HFFc6 (cell line): ENCODE measurements at places on chromosomes 5 and 9.
A peak's percentile ranks its signal among the peaks of the same experiment; 100 is the strongest.

- DNase-seq, result no peak
These were observed 14.2 kb downstream of the PRRT1B start for GRCh38 chr9:131559421-131560000.

DNA sequence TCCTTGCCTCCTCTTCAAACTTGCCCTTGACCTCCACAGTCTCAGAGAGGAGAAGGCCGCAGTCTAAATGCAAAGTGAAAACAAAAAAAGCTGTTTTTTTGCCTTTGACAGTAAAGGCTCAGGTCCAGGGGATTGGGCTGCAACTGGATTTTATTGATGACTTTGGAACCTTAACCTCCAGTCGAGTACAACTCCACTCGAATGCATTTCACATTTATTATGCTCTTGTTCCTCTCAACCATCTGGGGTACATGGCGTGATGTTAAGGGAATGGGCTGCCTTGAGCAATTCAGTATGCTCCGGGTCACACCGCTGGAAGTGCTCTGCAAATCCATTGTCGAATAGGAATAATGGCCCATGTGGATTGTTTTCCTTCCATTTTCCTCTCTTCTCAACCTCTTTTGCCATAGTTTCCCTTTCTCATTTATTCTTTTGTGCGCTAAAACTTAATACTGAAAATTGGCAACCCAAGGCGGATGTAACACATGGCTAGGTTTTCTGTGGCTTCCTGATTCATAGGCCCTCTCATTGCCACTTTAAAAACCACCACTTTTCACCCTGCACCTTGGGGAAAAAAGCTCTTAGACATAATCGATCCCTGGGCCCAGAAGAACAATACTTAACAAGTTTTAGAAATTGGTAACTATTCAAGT lies 34.3 kb downstream of the ITK start:
- no peak for DNase-seq

DNA sequence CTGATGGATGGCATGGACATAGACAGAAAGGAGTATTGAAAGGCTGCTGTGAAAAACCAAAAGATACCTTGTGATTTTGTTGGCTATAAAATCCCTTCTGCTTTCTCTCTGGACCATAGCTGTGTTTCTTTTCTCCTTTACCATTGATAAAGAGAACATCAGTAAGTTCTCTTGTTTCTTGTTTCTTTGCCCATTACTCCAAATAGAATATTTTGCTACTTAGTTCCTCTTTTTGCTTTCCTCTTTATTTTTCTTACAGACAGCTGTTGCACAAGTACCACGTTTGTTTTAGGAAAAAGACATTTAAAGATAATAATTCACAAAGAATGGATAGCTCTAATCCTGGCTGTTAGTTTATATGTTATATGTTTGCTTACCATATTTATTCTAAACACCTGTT lies 1129.2 kb downstream of the DTWD2 start:
- DNase-seq, result no peak

- DNase-seq, result peak; percentile 95
These were observed 210.6 kb downstream of the AUH start for GRCh38 chr9:91150998-91151717.

- no peak for DNase-seq
These were observed 165.0 kb upstream of the FBXL17 start for GRCh38 chr5:108546939-108547338.

GRCh38 chr5:154039458-154039829 lies 677 bp downstream of the MFAP3 start:
- DNase-seq, result no peak

- no peak for DNase-seq
These were observed 9.5 kb downstream of the POLK start for GRCh38 chr5:75521195-75521594.

GRCh38 chr5:138180183-138180782 lies 1.4 kb downstream of the KIF20A start:
- peak; percentile 72 for DNase-seq

DNA sequence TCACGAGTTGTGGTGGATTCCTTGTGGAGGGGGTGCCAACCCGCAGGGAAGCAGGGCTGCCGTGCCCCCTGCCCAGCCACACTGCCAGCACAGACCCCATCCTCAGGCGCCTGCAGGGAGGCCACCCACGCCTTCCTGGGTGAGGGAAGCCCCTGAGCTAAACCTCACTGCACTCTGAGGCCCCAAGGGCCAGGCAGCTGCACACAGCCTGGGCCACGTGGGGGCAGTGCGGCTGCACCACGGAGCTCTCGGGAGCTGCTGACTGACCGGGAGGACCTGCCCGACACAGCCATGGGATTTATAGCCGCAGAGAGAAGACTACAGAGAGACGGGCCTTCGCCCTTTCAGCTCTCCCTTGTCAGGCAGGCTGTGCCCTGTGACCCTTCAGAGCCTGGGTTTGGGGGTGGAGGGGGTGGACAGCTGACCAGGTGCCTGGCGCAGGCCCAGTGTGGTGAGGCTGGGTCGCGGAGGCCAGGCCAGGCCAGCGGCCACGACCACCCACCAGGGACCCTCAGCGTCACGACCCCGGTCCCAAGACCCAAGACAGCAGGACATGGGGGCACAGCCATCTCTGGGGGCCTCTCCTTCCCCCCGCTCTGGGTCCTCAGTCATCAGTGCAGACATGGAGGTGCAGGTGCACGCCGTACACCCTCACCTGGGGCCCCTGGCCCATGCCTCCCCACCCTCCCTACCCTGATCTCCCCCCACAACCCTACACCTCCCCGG lies 4.3 kb upstream of the AHRR start:
- peak; percentile 74 for DNase-seq

- no peak for DNase-seq
These were observed 6.0 kb upstream of the SFXN1 start for GRCh38 chr5:175472378-175472777.

DNA sequence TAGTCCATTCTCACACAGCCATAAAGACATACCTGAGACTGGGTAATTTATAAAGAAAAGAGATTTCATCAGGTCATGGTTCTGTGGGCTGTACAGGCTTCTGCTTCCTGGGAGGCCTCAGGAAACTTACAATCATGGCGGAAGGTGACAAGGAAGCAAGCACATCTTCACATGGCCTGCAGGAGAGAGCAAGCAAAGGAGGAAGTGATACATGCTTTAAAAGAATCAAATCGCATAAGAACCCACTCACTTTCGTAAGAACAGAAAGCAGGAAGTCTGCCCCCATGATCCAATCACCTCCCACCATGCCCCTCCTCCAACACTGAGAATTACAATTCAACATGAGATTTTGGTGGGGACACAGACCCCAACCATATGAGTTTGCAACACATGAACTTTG lies 5.1 kb upstream of the FBXO38 start:
- DNase-seq, result no peak

DNA sequence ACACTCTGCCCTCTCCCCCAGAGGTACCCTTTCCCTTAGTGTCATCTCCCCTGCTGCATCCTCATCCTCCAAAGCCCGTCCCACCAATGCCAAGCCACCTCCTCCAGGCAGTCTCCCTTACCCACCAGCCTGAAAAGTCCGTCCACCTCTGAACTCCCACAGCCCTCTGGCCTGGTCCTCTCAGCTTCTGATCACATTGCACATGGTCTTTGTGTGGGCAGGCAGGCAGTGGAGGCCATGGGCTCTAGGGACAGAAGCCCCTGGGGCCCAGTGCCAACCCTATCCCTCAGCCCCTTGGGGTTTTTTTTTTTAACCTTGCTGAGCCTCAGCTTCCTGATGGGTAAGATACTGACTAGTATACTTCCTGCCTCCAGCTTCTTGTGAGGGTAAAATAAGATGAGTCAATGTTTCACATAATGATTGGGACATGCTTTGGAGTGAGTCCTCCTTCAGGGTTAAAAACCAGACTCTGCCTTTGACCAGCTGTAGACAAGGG lies 19.4 kb downstream of the CSF1R start:
- peak; percentile 76 for DNase-seq

DNA sequence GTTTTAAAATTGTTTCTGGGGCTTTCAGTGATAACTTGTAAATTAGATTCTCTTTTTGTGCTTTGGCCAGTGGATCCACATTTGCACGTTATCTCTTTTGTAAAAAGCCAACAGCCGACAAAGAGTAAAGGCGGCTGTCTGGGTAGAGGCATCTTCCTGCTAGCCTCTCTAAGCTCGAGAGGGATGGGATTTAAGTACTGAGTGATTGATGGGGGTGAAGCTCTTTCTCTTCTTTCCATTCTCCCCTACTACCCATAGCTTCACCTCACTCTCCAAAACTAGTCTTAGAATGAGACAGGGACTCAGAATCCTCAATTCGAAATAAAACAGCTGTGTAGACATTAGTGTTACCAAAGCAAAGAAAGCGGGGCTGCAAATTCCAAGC lies 3.4 kb downstream of the PBX3 start:
- no peak for DNase-seq

- DNase-seq, result peak; percentile 77
These were observed 71.5 kb downstream of the MRPS27 start for GRCh38 chr5:72248410-72248981.

- peak; percentile 85 for DNase-seq
These were observed 89.2 kb upstream of the ERBIN start for GRCh38 chr5:65837139-65837538.

DNA sequence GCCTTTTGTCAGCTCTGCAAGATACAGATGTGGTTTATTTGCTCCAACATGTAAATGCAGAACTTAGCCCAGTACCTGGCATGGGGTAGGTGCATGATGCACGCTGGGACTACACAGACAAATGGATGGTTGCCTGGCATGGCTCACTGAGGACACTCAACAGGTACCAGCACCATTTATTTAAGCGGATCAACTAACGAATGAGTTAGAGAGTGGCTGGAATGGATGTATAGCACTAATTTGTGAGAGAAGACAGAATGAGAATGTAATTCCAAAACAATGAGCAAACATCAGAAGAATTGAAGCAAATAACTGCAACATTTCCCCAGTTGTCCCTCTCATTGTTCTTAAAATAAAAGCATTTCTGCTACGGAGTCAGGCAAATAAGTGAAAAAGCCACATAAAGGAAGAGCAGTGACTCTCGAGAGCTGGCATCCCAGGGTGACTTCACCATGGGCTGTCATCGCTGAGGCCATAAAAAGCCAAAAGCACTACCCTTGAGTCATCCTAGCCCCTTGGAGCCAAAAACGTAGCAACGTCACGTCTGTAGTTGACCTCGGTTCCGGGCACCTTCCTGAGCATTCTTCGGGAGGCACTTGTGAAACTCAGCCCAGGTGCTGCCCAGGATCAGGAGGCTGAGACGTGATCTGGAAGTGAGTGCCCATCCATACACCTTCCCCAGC lies 290.3 kb downstream of the NSG2 start:
- DNase-seq, result no peak

GRCh38 chr5:173303878-173304590 lies 24.2 kb downstream of the STC2 start:
- DNase-seq, result no peak

GRCh38 chr9:75850459-75851200 lies 39.8 kb upstream of the PCSK5 start:
- no peak for DNase-seq

GRCh38 chr9:91066856-91067255 lies 265.2 kb downstream of the SYK start:
- no peak for DNase-seq

DNA sequence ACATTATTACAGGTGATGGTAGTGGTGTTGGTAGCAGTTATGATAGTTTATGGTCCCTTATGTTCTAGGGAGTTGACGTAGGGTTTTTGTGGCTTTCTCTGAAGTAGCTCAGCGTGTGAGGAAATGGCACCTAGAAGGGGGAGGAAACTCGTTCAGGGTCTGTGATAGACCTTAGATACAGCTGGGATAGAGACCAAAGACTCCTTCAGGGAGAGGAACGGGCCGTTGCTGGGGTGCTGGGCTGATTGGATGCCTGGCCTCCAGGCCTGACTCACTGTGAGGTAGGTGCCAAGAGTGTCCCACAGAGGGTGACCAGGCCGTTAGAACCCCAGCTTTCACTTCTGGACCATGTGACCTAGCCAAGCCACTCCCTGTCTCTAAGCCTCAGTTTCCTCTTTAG lies 96.6 kb downstream of the DAB2IP start:
- no peak for DNase-seq

GRCh38 chr9:135665795-135666189 lies 2.7 kb downstream of the LCN9 start:
- DNase-seq, result no peak

- peak; percentile 46 for DNase-seq
These were observed 6.2 kb upstream of the KLF9 start for GRCh38 chr9:70420441-70421271.

DNA sequence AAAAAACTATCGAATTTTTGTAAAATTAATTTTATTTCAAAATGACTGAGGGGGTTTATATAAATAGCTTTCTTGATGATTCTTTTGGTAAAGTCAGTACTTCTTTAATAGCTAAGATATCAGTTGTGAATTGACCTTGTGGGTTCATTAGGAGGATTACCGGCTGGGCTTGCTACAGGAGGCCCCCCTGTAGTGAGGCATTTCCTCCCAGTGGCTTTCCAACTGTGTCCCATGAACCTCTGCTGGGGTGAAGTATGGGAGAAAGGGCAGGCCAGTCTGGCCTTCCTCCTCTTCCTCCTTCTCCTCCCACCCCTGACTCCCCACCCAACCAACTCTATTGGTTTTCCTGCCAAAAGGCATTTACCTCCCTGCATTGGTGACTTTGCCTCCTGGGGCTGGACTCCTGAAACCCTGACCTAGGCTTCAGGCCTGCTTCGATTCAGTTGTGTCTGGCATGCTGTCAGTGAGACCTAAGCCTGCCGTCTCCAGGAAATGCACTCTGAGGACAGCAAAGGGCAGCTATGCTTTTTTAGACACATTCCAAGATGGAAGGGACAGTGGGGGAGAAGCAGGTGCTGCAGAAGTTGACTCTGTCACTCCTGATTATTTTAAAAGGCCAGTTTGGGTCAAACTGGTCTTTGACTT lies 144.8 kb downstream of the HSPA4 start:
- DNase-seq, result no peak

DNA sequence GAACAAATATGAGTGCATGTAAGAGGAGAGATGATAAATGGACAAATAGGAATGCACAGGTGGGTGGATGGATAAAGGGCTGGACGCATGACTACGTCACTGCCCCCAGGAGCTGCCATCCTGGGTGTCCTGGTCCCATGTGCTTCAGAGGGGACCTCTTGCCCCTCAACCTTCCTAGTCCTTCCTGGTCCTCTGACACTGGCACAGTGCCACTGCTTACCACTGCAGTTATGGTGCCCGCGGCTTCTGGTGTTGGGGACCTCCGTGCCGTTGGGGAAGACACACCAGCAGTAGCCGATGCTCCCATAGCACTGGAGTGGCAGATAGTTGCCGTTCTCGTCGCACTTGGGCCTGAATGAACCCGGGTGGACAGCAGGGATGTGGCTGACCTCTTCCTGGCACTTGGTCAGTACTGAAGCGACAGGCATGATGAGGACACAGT lies 9.8 kb downstream of the CD74 start:
- no peak for DNase-seq

GRCh38 chr9:134619983-134620661 lies 21.5 kb upstream of the COL5A1 start:
- DNase-seq, result no peak

GRCh38 chr5:32443541-32444430 lies 754 bp downstream of the ZFR start:
- peak; percentile 19 for DNase-seq
